Dermis microvascular lymphatic vessel endothelial cell (primary cell): ENCODE measurements at places on chromosomes 5 and 9.

DNA sequence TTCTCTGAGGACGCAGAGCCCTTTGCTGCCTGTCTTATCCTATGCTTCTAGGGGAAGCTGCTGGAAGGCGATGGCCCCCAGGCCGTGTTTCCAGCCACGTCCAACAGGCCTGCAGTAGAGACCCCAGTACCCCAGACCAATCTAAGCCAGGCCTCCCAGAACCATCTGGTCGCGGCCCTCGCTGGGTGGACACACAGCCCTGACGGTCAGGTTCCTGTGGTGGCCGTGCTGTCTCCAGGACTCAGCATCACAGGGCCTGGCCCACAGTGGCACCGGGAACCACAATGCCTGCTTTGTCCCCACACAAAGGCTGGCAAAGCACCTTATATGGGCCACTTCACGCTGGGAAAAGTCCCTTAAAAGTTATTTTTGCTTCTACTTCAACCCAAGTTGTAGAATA lies 44.5 kb downstream of the SEMA4D start:
- DNase-seq, result no peak

DNA sequence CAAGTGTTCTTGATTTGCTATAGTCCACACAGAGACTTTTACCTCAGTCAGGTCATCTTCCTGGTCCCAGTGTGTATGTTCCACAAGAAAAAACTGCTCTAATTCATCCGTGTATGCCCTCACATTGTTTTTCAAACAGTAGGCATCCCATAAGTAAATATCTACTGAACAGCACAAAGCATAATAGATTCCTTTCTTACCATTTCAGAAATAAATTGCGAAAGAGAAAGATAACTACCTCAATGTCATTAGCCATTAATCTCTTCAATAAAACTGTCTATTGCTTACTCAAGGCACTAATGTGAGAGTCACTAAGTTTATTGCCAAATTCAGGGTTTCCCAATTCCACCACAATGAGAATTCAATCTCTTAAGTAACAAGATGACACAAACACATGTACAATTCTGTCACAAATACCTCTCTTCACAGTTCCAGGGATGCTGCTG lies 9.6 kb downstream of the FBXW2 start:
- no peak for DNase-seq

GRCh38 chr5:141701360-141702119 lies 19.5 kb upstream of the ARAP3 start:
- DNase-seq, result no peak

DNA sequence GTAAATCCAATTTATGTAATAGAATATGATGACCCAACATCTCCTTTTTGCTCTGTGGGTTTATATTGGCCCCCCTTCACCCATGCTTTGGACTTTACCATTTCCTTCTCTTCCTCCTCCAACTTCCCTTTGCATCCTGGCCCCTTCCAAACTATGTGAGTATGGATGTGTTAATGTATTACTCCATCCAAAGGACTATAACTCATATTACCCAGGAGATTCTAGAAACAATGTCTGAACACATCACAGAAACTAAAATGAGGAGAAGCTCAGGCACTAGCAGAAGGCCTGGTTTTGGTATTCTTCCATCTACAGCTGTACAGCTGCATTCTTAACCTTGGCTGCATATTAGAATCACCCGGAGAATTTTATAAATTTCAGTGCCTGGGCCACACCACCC lies 110.7 kb downstream of the PDE4D start:
- DNase-seq, result no peak

GRCh38 chr5:179727106-179727505 lies 5.5 kb upstream of the MAML1 start:
- DNase-seq, result no peak

GRCh38 chr9:6870149-6870548 lies 112.4 kb downstream of the KDM4C start:
- DNase-seq, result no peak

- DNase-seq, result no peak
Measured at GRCh38 chr5:124401476-124402143, 344.8 kb downstream of the ZNF608 start.

DNA sequence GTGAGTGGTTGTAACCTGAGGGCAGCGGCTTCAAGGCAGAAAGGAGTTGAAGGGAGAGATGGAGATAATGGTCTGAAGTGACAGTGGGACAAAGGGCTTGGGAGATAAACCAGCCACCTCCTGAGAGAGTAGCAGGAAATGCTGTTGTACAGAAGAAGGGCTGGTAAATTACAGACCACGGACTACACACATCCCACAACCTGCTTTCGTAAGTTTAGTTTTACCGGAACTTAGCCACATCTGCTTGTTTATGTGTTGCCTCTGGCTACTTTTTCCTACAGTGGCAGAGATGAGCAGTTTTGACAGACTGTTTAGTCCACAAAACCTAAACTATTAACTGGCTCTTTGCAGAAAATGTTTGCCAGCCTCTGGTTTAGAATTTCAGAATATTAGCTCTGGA lies 269.5 kb downstream of the ARHGEF28 start:
- no peak for DNase-seq

- DNase-seq, result no peak
Measured at GRCh38 chr5:66001952-66002351, 75.6 kb downstream of the ERBIN start.

GRCh38 chr5:154273963-154274827 lies 83.7 kb downstream of the GALNT10 start:
- no peak for DNase-seq

- DNase-seq, result no peak
Measured at GRCh38 chr5:68255305-68256120, 40.0 kb downstream of the PIK3R1 start.

GRCh38 chr9:75186767-75187380 lies 98.6 kb downstream of the OSTF1 start:
- no peak for DNase-seq

GRCh38 chr9:131534721-131535237 lies 3.7 kb upstream of the UCK1 start:
- DNase-seq, result no peak

DNA sequence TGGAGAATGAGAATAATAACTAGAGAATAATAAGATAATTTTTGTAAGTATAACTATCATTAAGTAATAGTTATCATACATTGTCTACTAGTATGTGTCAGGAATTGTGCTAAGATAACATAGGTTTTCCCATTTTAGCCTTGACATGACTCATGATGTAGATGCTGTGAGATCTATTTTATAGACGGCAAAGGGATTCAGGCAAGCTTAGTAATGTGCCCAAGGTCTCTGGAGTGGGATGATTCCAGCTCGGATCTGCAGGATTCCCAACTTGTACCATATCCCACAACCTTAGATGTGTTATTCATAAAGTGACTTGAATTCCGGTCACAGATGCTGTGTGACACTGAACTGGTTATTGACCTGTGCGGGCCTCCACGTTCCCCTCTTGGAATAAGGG lies 51.5 kb downstream of the IL31RA start:
- no peak for DNase-seq

DNA sequence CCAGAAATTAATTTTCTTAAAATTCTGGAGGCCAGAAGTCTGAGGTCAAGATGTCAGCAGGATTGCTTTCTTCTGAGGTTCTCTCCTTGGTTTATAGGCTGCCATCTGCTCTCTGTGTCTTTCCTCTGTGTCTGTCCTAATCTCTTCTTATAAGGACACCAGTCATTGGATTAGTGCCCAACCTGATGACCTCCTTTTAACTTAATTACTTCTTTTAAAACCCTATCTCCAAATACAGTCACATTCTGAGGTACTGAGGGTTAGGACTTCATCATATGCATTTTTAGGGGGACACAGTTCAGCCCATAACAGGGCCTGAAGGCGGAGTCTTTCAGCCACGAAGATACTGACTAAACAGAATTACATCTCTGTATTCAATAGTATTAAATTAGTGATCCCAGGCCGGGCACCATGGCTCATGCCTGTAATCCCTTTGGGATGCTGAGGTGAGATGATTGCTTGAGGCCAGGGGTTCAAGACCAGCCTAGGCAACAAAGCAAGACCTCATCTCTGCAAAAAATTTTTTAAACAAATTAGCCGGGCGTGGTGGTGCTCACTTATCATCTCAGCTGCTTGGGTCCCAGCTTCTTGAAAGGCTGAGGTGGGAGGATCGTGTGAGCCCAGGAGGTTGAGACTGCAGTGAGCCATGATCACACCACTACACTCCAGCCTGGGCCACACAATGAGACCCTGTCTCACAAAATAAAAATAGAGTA lies 5.9 kb upstream of the RPS6 start:
- DNase-seq, result no peak

GRCh38 chr5:153985498-153985897 lies 53.2 kb downstream of the FAM114A2 start:
- DNase-seq, result no peak

DNA sequence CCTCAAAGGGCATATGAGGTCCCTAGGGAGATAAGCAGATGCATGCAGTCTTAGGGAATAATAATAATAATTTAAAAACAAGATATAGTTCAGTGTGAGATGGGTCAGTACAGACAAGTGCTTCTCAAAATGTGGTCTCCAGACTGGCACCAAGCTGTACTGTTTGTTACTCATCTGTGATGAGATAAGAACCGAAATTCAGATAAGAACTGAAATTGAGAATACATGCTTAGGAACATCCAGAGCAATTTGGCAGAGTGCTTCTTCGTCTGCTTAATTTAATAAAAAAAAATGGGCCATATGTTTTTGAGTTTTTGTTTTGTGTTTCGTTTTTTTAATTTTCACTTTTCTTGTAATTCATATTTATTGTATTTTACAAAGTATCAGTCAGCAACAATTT lies 86.5 kb upstream of the SGCD start:
- no peak for DNase-seq

DNA sequence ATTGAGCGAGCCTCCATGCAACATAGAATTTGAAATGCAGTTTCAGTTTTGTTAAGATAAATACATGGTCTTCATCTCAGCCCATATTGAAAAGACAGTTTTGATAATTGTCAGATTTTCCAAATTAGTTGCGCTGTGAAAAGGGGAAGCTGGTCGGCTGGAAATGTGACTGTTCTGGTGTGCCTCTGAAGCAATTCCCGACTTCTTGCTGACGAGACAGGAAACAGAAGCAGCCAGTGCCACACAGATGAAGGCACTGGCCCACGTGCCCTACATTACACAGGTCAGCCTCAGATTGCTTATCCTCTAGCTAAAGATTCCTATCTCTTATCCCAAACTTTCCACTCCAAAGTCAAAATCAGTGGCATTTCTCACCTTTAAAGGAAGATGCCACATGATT lies 214.1 kb upstream of the TLE4 start:
- no peak for DNase-seq

DNA sequence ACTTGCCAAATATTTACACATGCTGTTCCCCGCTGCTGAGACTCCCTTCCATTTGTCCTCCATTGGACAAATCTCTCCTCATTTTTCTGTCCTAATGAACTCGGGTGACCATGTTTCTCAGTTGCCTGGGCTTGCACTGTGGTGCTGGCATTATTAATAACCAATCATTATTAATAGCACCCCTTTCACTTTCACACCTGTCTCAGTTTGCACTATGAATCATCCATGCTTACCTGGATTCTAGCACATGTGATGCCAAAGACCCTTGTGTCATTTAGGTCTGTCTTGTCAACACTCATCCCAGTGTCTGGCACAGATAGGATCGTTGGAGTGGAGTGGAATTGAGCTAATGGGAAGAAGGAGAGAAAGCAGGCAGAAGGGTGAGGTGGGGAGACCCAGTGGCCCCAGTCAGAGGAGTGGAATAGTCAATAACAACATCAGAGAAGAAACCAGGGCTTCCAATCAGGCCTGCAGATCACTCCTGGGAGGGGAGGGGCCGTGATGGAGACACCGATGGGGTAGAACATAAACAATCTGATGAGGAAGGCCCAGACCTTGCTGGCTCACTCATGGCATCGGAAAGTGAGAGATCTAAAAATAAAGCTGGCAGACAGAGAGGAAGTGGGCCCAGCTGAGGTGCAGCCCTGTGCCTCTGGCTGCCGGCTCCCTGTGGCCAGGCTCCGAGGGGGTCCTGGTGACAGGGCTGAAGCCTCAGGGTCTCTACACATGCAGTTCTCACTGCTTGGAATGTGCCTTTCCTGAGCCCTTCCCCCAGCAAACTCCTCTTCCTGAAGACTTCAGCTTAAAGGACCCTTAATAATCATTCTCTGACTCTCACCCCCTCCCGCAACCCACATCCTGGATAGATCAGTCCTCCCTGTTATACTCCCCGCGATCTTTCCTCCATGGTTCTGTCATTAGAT lies 33.5 kb upstream of the CRB2 start:
- no peak for DNase-seq

- DNase-seq, result no peak
Measured at GRCh38 chr5:151758141-151758429, 346 bp downstream of the ATOX1 start.

DNA sequence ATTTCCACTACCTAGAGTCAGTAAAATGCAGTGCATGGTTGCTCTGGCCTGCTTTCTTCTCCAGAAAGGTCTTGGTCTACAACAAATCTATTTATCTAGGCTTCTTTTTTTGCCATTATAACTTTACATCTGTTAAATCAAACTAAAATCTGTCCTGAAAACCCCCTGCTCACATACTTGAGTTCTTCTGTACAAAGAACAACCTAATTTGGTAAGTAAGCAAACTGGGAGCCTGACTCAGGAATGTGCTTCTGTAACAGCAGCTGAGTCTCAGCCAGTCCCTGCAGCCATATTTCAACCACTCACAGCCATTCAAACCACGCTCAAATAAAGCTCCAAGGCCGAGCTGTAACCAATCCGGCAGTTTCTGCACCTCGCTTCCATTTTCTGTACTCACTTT lies 95.8 kb downstream of the PLPP1 start:
- no peak for DNase-seq

- peak; percentile 55 for DNase-seq
Measured at GRCh38 chr9:122226758-122227574, 1.8 kb downstream of the LHX6 start.

GRCh38 chr9:105119156-105119555 lies 125.3 kb upstream of the SLC44A1 start:
- no peak for DNase-seq

DNA sequence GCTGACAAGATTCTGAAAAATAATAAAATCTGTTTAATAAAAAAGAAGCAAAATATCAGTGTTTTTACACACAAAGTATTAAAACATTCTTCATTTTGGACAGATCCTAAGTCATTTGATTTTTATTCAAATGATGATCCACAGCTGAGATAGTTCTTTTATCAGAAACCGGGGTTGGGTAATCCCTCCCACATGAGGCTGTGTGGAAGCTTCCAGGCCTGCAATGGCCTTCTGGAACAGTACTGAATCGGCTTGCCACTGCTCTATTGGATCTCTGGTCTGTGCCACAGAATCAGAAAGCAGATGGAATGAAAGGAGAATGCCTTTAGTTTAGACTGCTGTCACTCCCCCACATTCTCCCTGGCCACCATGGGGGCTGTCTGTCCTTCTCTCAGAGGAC lies 6.1 kb upstream of the C5orf58 start:
- no peak for DNase-seq

DNA sequence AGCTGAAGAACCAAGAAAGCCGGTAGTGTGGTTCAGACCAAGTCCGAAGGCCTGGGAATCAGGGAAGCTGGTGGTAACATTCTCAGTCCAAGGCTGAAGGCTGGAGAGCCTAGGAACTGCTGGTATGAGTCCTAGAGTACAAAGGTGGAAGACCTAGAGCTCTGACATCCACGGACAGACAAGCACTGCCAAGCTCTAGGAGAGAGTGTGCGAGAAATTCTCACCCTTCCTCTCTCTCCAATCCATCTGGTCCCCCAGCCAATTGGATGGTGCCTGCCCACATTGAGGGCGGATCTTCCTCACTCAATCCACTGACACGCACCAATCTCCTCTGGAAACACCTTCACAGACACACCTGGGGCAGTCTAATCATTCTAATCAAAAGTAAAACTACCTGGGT lies 19.7 kb upstream of the ADAMTS19 start:
- no peak for DNase-seq
